ENCODE measurements at places on chromosomes 1 and 21.

- no peak for DNase-seq
These were observed 20.1 kb downstream of the PPT1 start for GRCh38 chr1:40076895-40077312.

DNA sequence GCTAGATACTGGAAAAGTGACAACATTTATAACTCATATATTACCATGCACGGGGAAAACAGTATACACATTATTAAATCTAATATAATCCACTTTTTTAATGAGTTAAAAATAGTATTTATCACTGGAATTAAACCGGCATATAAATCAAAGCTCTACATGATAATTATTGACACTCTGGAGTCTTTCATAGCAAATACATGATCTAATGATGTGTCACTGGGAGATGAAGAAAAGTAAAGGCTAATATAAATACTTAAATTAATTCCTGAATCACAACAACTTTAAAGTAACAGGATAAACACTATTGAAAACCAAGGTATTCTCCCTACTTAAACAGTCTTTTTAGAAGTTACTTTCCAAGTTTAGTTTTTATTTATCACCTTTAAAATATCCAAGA lies 52.4 kb upstream of the ASPM start:
- DNase-seq: no peak

- DNase-seq: no peak
These were observed 26.5 kb downstream of the BCL9 start for GRCh38 chr1:147567594-147568381.

- no peak for DNase-seq
These were observed 36.8 kb upstream of the DUSP10 start for GRCh38 chr1:221778535-221779142.

GRCh38 chr1:204349602-204350001 lies 10.1 kb downstream of the PLEKHA6 start:
- DNase-seq: no peak

GRCh38 chr1:6860401-6860800 lies 75.1 kb downstream of the CAMTA1 start:
- no peak for DNase-seq

GRCh38 chr1:30337324-30337620 lies 386.1 kb downstream of the MATN1 start:
- DNase-seq: no peak

GRCh38 chr1:69765951-69766350 lies 198.2 kb downstream of the LRRC7 start:
- no peak for DNase-seq

DNA sequence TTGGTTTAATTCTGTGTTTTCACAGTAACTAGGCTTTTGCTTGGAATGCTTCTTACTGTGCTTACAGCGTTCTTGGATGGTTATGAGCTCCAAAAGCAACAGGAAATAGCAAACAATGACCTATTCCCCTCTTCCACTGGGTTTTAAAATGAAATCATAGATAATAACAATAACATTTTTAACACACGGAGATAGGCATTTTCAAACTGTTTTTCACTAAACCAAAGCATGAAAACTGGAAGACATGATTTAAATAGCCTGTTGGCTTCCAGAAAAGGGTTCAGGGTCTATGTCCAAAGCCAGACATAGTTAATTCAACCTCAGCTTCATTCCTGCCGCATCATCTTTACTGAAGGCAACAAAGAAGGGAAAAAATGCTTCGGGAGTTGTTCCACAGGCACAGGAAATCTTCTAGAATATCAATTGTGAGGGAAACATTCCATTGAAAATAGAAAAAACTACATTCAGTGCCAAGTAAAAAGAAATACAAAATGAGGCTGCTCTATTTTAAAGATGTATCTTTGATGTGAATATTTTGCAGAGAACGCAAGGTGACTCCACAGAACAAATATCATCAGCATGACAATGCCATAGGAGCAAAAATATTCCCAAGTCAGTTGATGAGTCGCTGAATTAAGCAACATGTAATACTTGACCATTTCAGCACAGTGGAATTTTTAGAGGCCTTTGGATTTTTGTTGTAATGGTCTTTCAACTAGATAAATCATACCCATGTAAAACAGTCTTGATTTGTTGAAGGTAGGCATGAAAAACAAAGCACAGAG lies 80.7 kb downstream of the NID1 start:
- DNase-seq: no peak

DNA sequence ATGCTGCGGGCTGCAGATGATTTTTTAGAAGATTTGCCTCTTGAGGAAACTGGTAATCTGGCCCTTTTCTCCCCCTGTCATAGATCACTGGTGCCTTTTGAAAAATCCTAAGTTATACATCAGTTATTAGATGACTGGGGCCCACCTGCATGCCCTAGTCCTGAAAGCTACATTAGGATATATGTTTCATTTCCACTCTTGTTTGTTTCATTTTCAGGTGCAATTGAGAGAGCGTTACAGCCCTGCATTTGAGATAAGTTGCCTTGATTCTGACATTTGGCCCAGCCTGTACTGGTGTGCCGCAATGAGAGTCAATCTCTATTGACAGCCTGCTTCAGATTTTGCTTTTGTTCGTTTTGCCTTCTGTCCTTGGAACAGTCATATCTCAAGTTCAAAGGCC lies 8.1 kb upstream of the IFI44 start:
- DNase-seq: no peak

DNA sequence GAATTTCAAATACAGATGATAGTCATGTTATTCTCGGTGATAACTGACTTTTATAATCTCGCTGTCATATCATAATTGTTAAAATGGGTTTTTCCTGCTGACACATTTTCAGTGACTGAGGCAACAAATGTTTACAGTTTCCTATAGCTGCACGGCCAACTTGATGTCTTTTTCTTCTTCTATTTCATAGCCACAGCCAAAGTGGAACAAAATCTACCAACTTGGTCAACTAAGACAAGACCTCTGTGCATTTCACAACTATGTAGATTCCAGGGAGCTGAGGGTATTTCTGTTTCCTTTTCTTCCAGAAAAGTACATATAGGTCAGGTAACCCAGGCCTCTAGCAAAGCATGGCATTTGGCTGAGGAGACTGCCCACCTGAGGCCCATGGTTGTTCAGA lies 10.4 kb upstream of the AHCYL1 start:
- DNase-seq: no peak

- peak; percentile 59 for DNase-seq
These were observed 35.8 kb downstream of the PIK3CD start for GRCh38 chr1:9687120-9687873.

DNA sequence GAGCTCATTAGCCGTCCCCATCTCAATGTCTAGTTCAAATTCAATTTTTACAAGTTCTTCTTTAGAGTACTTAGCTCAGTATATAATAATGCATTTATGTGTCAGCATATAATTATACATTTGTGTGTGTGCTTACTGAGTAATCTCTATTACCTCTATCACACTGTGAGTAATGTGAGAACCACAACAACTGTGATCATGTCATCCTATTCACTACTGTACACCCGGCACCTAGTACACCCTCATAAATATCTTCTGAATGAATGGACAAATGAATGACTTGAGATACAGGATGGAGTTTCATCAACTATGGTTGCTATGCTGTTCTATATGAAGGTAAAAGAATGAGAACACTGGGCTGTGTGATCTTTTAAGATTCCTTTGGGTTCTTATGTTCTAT lies 124.0 kb downstream of the GPATCH2 start:
- no peak for DNase-seq

- DNase-seq: no peak
These were observed 73.4 kb upstream of the PPM1J start for GRCh38 chr1:112788561-112788960.

DNA sequence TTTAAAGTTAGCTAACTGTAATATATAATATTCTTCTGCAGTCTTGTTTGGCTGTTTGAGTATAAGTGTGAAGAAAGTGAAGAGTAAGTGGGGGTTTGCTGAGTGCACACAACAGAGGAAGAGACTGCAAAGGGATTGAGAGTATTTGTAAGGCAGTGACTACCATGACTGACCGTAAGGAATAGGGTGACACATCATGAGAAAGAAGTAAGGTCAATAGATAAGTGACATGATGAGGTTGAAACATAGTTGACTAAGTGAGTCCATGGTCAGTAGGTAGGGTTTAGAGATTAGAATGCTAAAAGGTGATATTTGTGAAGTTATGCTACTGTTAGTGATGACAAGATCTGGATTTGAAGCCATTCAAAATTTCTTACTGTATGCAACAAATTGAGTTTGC lies 27.7 kb downstream of the WARS2 start:
- no peak for DNase-seq

DNA sequence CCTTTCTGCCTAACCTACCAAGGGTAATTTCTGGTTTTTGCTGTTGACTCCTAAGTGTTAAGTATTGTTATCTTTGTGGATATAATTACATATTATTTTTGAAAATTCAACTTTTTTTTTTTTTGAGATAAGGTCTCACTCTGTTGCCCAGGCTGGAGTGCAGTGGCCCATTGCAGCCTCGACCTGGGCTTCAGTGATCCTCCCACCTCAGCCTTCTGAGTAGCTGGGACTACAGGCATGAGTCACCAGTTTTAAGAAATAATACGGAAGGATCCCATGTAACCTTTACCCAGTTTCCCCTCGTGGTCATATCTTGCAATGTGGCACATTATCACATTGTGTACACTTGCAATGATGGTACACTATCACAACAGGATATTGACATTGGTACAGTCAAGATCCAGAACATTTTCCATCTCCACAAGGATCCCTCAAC lies 3.1 kb downstream of the CHD1L start:
- no peak for DNase-seq

DNA sequence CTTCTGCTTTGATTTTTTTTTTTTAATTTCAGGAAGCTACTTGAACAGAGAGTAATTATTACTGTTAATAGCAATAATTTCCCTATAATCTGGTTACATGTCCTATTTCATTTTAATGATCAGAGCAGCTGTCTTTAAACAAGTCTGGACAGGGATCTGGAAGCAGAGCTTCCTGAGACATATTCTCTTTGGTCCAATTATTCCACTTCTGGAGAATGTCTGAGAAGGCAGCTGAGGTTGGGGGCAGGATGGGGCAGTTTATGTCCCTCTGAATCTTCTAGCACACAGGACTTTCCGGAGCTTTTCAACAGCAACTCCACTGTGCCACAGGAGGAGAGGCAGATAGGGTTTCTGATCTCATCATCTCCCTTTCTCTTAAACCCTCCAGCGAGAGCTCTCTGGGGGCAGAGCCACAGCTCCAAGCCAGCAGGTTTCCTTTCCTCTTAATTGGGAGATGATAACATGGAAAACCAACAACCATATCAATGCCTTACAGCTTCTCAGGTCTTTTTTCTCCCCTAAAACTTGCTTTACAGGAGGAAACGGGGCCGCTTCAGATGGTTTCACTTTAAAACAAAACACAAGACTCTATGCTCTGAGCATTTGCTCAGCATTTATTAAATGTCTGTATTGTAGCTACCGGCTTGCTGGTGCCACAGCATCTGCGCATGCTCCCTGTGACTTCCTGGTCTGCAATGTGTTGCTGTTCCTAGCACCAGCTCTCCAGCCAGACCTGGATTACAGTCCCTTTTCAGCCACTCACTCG lies 425.7 kb upstream of the USP24 start:
- peak; percentile 83 for DNase-seq

GRCh38 chr1:186454981-186455380 lies 5.9 kb downstream of the PDC start:
- DNase-seq: no peak

GRCh38 chr1:47693115-47693514 lies 255.3 kb downstream of the FOXD2 start:
- no peak for DNase-seq

GRCh38 chr1:202599669-202600431 lies 110.4 kb downstream of the SYT2 start:
- DNase-seq: peak; percentile 55

GRCh38 chr1:29120367-29120766 lies 3.3 kb downstream of the TMEM200B start:
- DNase-seq: no peak

- no peak for DNase-seq
These were observed 9.0 kb downstream of the LGR6 start for GRCh38 chr1:202202500-202203168.

DNA sequence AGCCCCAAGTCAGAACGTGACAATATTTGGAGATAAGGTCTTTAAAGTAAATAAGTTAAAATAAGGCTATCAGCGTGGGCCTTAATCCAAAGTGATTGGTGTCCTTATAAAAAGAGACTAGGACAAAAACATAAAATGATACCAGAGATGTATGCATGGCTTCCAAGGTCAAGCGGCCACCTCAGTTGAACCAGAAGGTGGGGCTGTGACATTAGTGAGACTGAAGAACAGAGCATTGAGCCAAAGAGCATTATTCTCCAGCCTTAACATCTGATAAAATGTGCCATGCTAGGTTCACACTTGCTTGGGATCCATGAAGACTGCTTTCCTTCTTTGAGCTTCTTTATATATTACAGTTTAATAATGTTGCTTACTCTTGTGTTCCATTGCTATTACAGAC lies 554.6 kb downstream of the PLA2G4A start:
- DNase-seq: no peak

DNA sequence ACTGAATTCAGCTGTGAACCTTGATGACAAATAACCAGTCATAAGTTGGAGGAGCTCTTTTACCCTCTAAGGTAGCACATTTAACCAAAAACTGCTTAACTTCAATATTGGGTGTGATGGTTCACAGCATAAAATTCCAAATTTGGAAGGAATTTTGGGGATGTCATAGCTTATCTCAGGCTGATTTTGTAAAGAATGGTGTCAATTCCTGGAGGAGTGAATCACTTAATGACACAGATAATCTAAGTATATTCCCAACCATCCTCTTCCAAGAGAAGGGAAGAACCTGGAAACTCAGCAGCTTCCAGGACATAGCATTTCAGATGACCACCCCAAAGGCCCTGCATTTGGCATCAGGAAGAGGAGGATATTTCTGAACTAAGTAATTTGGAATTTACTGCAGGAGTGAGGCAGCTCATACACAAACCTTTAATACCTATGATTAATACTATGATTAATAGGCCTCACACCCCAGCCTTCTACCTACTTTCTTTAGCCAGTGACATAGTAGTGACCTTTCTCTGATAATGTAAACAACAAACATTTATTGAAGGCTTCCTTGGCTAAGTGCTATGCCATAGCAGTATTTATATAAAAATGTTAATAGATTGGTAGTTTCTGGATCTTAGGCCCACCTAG lies 14.5 kb downstream of the GLUL start:
- no peak for DNase-seq

GRCh38 chr1:71780681-71781080 lies 501.7 kb downstream of the NEGR1 start:
- no peak for DNase-seq

- no peak for DNase-seq
These were observed 10.6 kb upstream of the CAPZB start for GRCh38 chr1:19495799-19496526.

GRCh38 chr1:174301295-174302077 lies 142.2 kb downstream of the RABGAP1L start:
- DNase-seq: no peak

- no peak for DNase-seq
These were observed 25.3 kb downstream of the TRIM11 start for GRCh38 chr1:228381356-228381755.

DNA sequence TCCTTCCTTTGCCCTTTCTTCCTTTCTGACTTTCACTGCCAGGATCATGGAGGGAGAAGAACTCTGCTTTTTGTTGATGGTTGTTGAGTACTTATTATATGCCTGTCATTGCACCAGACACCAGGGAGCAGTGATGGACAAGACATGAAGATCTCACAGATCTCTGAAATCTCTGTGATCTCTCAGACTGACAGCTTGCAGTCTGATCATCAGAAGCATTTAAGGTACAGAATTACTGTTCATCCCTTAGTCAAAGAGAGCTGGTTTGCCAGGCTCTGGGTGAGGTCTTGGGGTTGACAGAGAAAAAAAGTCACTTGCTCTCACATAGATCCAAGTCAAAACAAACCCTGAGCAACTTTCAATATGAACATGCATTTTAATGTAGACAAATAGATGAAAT lies 299.5 kb upstream of the FMN2 start:
- DNase-seq: no peak
